ENCODE measurements at places on chromosomes 2 and 18. TPM values are rescaled to one million over a fixed set of nuclear protein-coding genes. Genes with fewer than 3 reads are reported as not detected.

Gene CABYR
- 1.0 TPM for total RNA-seq

Gene GREB1L
- not detected for total RNA-seq

Gene ABCG8
- not detected for total RNA-seq

Gene SLC9A4
- total RNA-seq, result 0.05 TPM

Gene ALLC
- total RNA-seq, result not detected

Measured in GM12878 (cell line).